ENCODE measurements at places on chromosomes 3 and 15.

- DNase-seq = no peak
Observed at GRCh38 chr15:36682101-36682500, 102.7 kb downstream of the CDIN1 start.

DNA sequence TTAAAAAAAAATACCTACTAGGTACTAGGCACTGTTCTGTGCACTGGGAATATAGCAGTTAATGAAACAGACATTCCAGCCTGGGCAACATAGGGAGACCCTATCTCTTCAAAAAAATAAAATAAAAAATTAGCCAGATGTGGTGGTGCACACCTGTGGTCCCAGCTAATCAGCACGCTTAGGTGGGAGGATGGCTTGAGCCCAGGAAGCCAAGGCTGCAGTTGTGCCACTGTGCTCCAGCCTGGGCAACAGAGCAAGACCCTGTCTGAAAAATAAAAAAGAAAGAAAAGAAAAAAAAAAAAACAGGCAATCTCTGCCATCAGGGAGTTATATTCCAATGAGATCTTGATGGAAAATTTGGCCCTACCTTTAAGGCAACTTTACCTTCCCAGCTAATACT, 115.1 kb upstream of the FLNB start:
- no peak for DNase-seq

- no peak for DNase-seq
Observed at GRCh38 chr15:88255087-88255483, 1.5 kb downstream of the NTRK3 start.

GRCh38 chr15:31352911-31353811, 26.5 kb downstream of the KLF13 start:
- no peak for DNase-seq

GRCh38 chr3:154235330-154235729, 89.0 kb downstream of the DHX36 start:
- DNase-seq = no peak

- DNase-seq = no peak
Observed at GRCh38 chr15:43544266-43544665, 26.9 kb downstream of the MAP1A start.

GRCh38 chr3:128081846-128082245, 29.6 kb downstream of the SEC61A1 start:
- no peak for DNase-seq

DNA sequence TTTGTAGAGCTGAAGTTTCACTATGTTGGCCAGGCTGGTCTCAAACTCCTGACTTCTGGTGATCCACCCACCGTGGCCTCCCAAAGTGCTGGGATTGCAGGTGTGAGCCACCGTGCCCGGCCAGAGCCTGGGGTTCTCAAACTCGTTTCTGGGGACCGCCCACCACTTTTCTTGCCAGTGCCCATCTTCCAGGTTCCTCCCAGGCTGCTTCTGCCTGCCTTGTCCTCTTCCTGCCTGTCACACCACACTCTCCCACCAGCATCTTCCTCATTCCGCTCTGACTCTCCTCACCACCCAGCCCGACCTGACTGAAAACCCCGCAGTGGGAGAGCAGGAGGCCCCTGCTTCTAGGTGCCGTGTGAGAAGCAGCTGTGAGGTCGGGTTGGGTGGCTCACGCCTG, 3.1 kb upstream of the DYNLT2B start:
- DNase-seq = no peak

- DNase-seq = no peak
Observed at GRCh38 chr3:102125994-102126368, 276.7 kb downstream of the NFKBIZ start.

DNA sequence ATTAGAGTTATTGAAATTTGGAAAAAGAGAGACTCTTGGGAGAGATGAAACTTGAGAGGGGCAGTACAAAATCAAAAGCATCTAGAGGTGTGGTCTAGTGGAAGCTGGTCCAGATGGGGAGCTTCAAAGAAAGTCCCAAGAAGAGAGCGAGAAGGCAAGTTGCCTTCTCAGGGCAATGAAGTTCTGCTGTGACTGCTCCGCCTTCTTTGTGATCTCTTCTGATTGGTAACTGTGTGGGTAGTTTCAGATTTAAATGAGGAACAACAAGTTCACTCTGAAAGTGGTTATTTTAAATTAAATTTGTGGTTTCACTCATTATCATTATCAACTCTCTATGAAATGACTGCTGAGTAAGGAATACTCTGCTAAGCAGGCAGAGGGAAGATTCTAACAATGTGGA, 233.3 kb downstream of the NLGN1 start:
- DNase-seq = no peak

GRCh38 chr3:115102046-115102445, 45.0 kb downstream of the ZBTB20 start:
- no peak for DNase-seq

GRCh38 chr3:17372362-17373210, 369.8 kb downstream of the TBC1D5 start:
- DNase-seq = no peak

- DNase-seq = no peak
Observed at GRCh38 chr3:33217866-33218445, 654 bp downstream of the SUSD5 start.

DNA sequence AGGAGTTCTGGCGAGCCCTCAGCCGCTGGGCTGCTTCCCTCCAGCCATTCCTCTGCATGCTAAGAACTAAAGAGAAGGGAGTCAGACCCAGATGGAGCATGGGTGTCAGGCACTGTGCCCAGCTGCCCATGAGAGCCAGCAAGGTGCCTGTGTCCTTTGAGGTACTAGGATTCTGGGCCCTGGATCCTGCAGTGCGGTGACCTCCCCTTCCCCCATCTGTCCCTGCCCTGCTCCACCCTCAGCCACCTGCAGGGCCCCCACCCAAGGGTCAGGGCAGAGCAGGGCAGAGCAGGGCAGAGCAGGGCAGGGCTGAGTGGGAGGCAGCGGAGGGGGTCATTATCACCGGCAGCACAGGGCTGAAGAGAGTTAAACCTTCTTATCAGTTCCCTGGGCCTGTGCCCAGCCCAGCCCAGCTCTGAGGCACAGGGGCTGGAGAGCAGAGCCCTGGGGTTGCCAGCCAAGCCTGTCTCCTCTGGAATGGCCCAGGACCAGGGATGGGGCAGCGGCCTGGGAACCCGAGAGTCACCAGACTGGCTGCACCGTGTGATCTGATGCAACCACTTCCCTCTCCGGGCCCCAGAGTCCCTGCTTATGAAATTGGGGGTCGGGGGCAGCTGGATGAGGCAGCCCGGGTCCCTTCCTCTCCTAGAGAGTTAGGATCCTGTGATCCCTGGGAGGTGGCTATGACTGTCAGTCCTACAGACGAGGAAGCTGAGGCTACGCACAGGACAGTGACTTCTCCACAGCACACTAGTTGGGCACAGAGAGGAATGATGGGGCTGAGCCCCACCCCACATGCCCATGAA, 17.3 kb downstream of the ZDHHC19 start:
- DNase-seq = no peak

- DNase-seq = no peak
Observed at GRCh38 chr3:41448396-41448795, 249.1 kb downstream of the CTNNB1 start.

DNA sequence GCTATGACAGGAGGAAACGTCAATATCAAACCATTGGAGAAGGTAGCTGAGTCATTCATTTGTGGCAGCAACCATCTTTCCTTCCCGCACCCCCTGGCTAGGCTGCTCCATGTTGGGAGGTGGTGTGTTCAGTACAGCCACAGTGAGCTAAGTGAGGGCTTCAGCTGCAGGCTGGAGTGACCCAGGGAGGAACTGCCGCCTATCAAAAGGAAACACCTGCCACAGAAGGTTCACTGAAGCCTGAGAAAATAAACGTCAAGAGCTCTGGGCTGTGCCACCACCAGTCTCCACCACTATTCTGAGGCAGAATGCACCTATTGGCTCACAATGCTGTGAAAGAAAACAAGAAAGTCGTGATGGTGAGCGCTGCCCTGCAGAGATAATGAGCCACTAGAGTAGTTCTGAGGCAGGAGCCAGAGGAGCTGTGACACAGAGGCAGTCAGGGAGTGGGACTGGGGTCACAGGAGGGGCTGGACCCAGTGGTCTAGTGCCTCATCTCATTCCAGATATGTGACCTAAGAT, 34.8 kb upstream of the CD47 start:
- DNase-seq = no peak

- no peak for DNase-seq
Observed at GRCh38 chr3:143216709-143217182, 97.2 kb downstream of the CHST2 start.

GRCh38 chr3:97720417-97720816, 44.1 kb upstream of the ARL6 start:
- DNase-seq = peak; percentile 5

DNA sequence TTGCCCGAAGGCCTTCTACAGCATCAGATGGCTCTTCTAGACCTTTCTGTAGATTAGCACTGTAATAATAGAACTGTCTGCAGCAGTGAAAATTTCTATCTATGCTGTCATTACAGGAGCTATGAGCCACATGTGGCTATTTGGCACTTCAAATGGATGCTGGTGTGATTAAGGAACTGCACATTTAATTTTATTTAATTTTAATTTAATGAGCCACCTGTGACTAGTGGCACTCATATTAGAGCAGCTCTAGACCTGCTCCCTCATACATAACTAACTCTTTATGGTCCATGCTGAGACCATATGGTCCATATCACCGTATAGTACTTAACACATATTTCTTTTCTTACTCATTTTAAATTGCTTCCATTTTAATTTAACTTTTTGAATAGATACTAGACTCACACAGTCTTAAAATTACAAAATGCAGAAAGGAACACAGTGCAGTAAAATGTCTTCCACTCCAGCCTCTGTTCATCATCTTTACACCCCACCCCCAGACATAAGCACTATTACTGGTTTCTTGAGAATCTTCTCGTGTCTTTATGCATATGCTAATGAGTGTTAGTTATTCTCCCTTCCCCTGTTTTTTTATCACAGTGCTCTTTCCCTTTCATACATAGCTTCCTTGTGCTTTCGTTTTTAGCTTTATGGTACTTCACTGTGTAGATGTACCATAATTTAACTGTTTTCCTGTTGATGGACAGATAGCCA, 9.6 kb downstream of the LSM3 start:
- DNase-seq = no peak

DNA sequence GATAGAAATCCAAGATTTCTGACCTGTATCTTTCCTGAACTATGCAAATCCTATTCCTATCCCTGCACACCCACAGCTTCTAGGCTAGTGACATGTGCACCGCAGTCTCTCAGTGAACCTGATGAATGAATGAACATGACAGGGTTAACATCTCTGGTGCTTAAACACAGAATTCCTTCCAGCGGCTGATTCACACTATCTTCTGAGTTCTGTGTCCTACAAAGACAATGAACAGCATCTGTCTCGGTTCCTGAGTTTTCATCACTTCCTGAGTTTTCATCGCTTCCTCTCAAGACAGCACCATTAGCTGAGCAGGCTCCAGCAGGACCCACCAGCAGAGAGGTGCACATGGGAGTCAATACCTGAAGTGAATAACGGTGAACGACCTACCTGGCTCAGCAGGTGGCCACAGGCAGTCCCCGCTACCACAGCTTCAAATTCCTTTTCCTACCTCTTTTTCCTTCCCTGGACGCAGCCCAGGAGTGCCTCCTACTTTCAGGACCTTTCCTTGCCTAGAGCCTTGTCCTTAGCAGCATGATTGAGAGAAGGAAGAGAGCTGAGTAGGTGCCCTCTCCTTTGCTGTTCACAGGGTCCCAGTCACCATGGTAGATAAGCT, 113.5 kb downstream of the IGF2BP2 start:
- DNase-seq = no peak

- DNase-seq = no peak
Observed at GRCh38 chr15:64767203-64767602, 8.2 kb downstream of the RBPMS2 start.

GRCh38 chr15:39118510-39118909, 462.4 kb upstream of the THBS1 start:
- DNase-seq = no peak

DNA sequence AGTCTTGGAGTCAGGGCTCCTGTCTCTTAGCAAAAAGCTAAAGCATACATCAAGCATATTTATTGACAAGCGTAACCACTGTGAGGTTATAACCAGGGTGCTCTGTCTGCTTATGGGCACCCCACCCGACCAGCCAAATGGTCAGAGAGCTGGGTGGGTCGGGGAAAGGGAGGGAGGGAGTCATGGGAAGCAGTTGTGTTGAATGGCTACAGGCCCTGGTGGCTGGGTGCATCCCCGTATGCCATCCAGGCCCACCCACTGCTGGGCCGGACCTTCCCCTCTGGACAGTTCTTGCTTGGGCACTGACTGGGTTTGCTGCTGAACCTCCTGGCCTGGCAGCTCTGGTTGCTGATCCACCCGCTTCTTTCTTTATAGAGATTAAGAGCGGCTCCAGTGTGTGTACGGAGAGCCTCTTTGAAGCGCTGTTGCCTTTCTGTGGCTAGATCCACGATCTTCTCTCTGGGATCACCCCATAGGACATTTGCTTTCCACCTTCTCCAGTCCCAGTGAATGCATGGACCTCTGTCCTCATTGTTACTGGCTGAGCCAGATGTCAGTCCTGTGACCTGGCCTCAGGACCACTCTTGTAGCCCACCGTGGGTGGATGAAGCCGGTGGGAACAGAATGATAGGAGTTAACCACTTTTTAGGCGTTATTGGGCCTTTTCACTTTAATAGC, 59.6 kb downstream of the SMAD3 start:
- DNase-seq = no peak

- peak; percentile 3 for DNase-seq
Observed at GRCh38 chr15:38941399-38941953, 376.9 kb upstream of the RASGRP1 start.

DNA sequence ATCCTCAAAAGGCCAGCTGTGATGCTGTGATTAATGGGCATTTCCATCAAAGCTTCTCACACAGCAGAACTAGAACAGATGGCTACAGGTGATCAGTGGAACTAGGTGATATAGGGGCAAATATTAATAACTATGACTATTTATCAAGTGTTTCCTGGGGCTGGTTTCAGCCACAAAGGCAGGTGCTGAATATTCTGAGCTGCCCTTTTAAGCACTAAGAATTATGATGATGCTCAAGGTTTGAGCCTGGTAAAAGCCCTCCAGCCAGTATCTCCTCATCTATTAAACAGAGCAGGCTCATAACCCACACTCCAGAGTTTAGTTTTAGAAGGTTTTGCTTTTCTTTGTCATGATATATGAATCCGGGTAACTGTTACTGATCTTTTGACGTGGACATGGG, 129.5 kb upstream of the ACP3 start:
- no peak for DNase-seq

- DNase-seq = peak; percentile 16
Observed at GRCh38 chr15:59879506-59880265, 124.4 kb upstream of the FOXB1 start.

- peak; percentile 77 for DNase-seq
Observed at GRCh38 chr3:74789111-74789510, 174.7 kb upstream of the CNTN3 start.

All from epithelial cell of prostate (primary cell).